ENCODE measurements at places on chromosomes 1 and 21. TPM values are rescaled to one million over a fixed set of nuclear protein-coding genes. Genes with fewer than 3 reads are reported as not detected.

The VCAM1 gene
- total RNA-seq = 0.83 TPM

GRCh38 chr1:228453022-228453560, 34.1 kb upstream of the RNF187 start:
- H3K4me3 ChIP-seq = no peak overlapping the region
- H3K4me1 ChIP-seq = peaks cover 14% of the 10 kb centered on the region
- H3K36me3 ChIP-seq = peaks cover 7% of the 10 kb centered on the region
- no peak for DNase-seq
- H3K27ac ChIP-seq = no peak overlapping the region

DNA sequence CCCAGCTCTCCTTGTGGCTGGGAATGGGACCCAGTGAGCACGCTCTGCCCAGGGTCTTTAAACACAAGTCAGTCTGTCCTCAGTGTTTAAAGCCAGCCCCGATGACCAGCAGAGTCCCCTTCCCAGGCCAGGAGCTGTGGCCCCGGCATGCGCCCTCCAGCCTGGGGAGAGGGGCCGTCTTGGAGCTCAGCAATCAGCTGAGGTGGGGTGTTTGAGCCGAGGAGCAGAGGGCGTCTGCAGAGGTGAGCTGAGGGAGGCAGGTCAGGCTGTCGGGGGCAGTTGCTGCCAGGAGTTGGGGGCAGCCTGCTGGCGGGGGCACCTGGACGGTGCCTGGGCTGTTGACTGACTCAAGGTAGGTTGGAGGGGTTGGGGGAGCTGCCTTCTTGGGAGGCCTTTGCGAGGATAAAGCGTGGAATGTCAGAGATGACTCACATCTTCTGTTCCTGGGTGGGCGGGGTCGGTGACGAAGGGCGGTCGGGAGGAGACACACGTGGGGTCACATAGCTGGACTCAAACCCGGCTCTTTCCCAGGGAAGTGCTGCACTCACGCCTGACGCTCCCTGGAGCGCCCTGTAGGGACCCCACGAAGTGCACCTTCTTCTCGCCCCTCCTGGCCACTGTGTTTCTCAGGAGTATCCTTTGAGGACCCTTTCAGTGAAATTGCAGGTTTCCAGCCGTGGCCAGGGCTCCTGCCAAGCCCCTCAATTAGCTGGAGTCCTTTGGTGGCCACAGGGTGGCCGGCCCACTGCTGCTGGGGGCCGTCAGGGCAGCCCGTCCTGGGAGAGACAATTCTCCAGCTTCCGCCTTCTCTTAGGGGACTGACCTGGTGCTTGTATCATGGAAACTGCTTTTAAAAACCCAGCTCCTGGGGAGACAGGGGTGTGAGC, 86.2 kb downstream of the SIK1 start:
- no peaks in the 10 kb centered on the region for H3K4me1 ChIP-seq
- DNase-seq = no peak
- no peaks in the 10 kb centered on the region for H3K36me3 ChIP-seq

GRCh38 chr1:47338249-47339077, 4.9 kb downstream of the CMPK1 start:
- DNase-seq = no peak
- no peaks in the 10 kb centered on the region for H3K27me3 ChIP-seq
- peaks cover 25% of the 10 kb centered on the region for H3K4me1 ChIP-seq
- no peak overlapping the region for H3K27ac ChIP-seq
- peaks cover 21% of the 10 kb centered on the region for H3K36me3 ChIP-seq
- no peak overlapping the region for H3K4me3 ChIP-seq

GRCh38 chr1:79667848-79668696, 661.5 kb upstream of the ADGRL4 start:
- H3K4me3 ChIP-seq = no peak overlapping the region
- DNase-seq = no peak
- H3K36me3 ChIP-seq = no peaks in the 10 kb centered on the region
- H3K27ac ChIP-seq = no peak overlapping the region

DNA sequence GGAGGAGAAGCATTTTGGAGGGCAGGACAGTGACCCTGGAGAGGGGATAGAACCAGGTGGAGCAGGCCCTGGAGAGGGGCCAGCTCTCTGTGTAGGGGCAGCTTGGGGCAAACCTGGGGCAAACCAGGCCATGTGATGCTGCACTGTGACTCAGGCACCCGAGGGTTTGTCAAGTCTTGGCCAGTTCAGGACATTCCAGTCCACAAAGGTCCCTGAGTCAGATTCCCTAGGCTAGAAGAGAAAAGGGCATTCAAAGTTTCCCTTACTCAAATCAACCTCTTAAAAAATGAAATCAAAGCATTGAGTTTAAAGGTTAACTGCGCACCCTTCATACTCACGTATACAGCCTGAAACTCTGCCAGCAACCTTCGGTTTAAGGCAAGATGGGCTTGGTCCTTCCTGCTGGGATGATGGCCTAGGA, 25.2 kb upstream of the PLA2G2C start:
- H3K4me1 ChIP-seq = peaks cover 19% of the 10 kb centered on the region
- DNase-seq = no peak
- H3K4me3 ChIP-seq = no peak overlapping the region
- peaks cover 35% of the 10 kb centered on the region for H3K27me3 ChIP-seq
- no peak overlapping the region for H3K27ac ChIP-seq

DNA sequence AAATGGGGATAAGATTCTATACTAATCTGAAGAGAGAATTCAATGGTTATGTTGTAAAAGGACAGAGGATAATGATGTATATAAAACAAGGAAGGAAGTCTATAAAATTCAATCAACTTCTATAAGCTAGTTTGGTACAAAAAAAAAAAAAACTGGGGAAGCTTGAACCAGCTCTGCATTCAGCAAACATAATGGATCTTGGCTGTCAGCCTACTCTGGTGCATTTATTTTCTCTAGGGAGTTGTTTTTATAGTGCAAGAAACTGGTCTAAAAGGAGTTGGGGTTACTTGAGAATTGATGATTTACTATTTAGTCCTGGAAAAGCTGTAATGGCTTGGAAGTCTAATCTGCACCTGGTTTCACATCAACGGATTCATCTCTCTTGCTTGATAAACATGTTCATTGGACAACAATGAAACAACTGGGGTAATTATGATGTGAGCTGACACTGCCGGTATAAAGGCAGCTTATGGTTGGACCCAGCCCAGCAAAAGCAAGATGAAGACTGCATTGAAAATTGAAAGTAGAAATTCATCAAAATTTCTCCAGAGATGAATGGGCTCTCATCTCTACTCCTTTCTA, 199.4 kb upstream of the NRIP1 start:
- H3K4me1 ChIP-seq = no peaks in the 10 kb centered on the region
- H3K4me3 ChIP-seq = no peak overlapping the region
- no peaks in the 10 kb centered on the region for H3K36me3 ChIP-seq
- no peak for DNase-seq

GRCh38 chr1:77832901-77833300, 53.5 kb downstream of the MIGA1 start:
- DNase-seq = no peak
- peaks cover 4% of the 10 kb centered on the region for H3K4me1 ChIP-seq
- no peaks in the 10 kb centered on the region for H3K27me3 ChIP-seq
- no peaks in the 10 kb centered on the region for H3K36me3 ChIP-seq
- no peak overlapping the region for H3K27ac ChIP-seq
- H3K4me3 ChIP-seq = no peak overlapping the region

DNA sequence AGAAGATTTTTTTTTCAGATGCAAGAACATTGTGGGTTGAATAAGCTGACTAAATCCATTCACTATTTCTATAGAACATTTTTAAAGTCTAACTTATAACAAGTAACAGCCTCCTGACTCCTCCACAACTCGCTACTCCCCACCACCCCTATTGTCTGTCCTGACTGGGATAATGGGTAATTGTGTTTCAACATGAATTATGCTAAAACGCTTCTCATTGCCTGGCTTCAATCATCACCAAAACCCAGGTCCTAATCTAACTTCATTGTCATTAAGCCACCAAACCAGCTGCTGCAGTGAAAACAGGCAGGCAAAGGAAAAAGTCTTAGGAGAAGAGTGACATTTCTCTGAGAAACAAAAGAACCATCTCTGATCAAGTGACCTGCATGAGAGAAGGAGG, 30.0 kb downstream of the TNR start:
- no peak overlapping the region for H3K27ac ChIP-seq
- DNase-seq = no peak
- no peaks in the 10 kb centered on the region for H3K4me1 ChIP-seq
- H3K36me3 ChIP-seq = no peaks in the 10 kb centered on the region
- peaks cover 3% of the 10 kb centered on the region for H3K27me3 ChIP-seq

DNA sequence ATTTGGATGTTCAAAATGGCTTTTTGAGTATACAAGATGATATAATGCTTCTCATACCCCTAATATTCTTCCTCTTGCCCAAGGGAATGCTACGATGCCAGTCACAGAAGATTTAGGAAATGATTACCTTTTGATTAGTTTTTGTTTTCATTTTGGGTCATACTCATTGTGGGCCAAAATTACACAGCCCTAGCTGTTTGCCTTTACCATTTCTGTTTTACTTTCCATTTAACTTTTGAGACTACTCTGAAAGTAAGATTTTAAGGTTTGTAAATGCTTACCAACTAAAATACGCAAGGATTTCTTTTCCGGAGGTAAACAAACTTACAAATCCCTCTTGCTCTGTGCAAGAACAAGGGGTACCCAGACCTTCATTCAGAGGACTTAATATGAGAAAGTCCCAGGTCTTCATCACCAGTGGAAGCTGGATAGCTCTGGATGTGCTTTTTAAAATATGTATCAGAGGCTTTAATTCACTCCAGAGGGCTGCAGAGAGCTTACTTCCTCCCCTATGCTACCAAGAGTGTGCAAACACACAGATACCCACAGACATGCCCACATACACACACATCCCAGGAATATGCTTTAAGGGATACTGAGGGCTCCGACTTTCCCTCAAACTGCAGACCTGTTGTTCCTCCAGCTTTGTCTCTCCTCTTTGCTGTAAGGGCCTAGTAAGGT, 631.4 kb downstream of the SMYD3 start:
- no peaks in the 10 kb centered on the region for H3K4me1 ChIP-seq
- no peaks in the 10 kb centered on the region for H3K27me3 ChIP-seq
- no peak for DNase-seq
- peaks cover 3% of the 10 kb centered on the region for H3K36me3 ChIP-seq
- H3K4me3 ChIP-seq = no peak overlapping the region
- H3K27ac ChIP-seq = no peak overlapping the region

DNA sequence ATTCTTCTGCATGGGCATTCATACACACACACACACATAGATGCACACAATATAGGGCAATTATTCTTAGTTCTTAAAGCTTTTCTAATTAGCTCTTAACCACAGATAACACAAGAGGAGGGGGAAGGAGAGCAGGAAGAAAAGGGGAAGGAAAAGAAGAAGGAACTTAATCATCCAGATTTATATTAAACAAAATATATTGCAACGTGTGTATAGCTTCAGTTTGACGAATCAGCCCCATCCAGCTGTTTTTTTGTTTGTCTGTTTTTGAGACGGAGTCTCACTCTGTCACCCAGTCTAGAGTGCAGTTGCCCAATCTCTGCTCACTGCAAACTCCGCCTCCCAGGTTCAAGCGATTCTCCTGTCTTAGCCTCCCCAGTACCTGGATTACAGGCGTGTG, 21.7 kb upstream of the ANKRD13C start:
- no peaks in the 10 kb centered on the region for H3K36me3 ChIP-seq
- H3K4me3 ChIP-seq = no peak overlapping the region
- no peak overlapping the region for H3K27ac ChIP-seq
- no peak for DNase-seq

DNA sequence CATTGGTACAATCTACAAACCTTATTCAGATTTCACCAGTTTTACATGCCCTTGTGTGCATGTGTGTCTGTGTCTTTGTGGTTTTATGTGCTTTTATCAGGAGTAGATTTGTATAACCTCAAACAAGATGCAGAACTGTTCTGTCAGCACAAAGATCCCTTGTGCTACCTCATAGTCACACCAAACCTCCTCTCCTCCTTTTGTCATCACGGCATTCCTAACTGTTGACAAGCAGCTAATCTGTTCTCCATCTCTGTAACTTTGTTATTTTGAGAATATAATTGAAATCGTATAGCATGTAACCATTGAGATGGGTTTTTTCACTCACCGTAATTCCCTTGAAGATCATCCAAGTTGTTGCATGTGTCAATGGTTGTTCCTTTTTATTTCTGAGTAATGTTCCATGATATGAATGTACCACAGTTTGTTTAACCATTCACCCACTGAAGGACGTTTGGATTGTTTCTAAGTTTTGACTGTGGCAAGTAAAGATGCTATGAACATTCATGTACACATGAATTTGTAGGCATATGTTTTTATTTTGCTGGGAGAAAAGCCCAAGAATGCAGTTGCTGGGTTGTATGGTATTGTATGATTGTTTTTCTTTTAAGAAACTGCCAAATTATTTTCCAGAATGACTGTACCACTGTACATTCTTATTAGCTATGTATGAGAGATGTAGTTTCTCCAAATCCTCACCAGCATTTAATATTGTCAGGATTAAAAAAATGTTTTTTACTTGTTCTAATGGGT, 78.1 kb upstream of the B3GALT2 start:
- no peak for DNase-seq
- H3K27ac ChIP-seq = no peak overlapping the region
- H3K36me3 ChIP-seq = peaks cover 21% of the 10 kb centered on the region
- H3K27me3 ChIP-seq = no peaks in the 10 kb centered on the region

DNA sequence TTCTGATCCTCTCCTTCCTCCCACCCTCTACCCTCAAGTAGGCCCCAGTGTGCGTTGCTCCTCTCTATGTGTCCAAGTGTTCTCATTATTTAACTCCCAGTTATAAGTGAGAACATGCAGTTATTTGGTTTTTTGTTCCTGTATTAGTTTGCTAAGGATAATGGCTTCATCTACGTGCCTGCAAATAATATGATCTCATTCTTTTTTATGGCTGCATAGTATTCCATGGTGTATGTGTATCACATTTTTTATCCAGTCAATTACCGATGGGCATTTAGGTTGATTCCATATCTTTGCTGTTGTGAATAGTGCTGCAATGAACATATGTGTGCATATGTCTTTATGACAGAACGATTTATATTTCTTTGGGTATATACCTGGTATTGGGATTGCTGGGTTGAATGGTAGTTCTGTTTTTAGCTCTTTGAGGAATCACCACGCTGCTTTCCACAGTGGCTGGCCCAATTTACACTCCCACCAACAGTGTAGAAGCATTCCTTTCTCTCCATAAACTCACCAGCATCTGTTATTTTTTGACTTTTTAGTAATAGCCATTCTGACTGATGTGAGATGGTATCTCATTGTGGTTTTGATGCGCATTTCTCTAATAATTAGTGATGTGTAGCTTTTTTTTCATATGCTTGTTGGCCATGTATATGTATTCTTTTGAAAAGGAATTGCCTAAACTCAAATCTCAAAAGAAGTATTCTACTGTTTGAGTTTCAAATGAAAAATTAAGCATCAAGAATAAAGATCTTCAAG, 116.9 kb downstream of the ETS2 start:
- no peak overlapping the region for H3K4me3 ChIP-seq
- no peak overlapping the region for H3K27ac ChIP-seq
- DNase-seq = no peak
- peaks cover 17% of the 10 kb centered on the region for H3K27me3 ChIP-seq
- H3K36me3 ChIP-seq = no peaks in the 10 kb centered on the region
